CD4-positive, alpha-beta T cell treated with Interleukin-6 at 100 ng/mL for 8 hours (primary cell): ENCODE measurements at places on chromosomes 5 and 9.

DNA sequence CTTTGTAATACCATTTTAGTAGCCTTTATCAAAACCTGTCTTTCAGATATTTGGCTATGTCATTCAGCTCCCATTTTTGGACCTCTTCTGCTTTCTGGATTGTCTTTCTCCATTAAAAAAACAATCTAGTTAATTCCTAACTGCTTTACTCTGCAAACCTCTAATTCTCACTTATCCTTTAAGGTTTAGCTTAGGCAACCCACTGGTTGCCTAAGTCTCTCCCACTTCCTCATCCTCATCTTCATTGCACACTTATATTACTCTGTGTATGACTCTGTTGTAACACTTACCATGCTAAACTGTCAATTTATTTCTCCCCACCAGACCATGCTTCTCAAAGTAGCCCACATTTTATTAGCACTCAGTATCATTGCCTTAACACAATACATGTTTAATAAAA is 205.0 kb upstream of the DMRTA1 start:
- no peak for DNase-seq

- no peak for DNase-seq
These were observed 147.9 kb downstream of the HSD17B3 start for GRCh38 chr9:96154081-96154480.

GRCh38 chr9:109765278-109765677 is 14.7 kb upstream of the PALM2AKAP2 start:
- DNase-seq: no peak

DNA sequence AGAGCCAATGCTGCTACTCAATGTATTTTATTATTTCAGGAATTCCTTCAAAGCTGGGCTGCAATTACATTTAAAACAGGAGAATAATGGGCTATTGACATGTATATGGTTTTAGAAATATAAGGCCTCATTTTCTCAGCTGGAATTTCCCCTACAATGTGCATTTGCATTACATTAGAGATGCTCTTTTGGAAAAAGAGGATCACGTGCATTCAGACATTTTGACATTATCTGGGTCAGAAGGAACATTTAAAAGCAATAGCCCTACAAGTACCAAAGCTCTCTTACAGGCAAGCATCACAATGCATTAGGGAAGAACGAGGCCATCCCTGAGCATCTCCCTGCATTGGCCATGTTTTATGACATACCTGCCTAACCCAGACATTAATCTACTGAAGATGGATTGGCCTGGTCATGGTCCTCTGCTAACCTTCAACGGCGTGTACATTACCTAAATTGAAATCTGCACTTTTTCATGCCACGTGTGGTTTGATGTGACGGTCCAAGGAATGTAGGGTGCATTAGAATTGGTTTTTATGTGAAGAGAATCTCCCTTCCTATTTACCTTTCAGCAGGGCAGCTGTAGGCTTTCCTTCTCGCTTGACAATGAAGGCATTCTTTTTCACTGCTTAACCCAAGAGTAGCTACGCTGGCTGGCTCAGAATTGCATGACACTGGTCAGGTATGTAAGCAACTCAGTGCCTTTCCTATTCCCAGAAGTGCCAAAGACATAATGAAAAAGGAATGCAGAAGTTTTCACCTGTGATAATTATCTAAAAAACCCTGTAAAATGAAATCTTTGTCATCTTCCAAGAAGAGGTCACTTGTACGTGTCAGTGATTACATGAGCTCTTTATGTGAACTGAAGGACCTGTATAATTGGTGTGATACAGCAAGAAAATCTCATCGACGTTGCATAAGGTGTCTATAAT is 212.3 kb upstream of the MPDZ start:
- DNase-seq: no peak

GRCh38 chr5:172550096-172550765 is 90.8 kb upstream of the NEURL1B start:
- no peak for DNase-seq

DNA sequence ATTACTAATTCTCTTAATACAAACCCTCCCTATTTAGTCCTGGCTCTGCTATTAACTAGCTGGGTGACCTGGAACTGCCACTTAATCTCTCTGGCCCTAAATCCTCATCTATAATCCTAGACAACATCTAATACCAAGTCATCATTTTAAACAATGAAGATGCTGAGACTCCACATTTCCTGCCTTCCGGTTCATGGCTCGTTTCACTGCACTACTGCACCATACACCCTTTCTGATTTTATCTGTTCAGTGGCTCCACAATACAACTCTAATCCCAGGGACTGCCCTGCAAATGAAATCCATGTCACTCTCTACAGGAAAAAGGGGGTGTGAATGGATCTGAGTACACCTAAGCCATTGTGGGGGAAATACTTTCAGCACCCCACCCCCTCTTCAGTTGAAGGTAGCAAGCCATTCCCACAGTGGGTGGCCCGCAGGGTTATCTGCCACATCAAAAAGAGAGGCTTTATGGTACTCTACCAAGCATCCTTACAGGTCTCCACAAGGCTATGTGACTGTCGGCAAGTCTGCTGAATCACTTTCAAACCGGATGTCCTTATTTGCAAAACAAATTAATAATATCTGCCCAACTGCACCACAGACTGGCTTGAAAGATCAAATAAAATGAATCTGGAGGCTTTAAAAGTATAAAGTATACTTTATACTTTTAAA is 89.5 kb downstream of the EPB41L4A start:
- no peak for DNase-seq

DNA sequence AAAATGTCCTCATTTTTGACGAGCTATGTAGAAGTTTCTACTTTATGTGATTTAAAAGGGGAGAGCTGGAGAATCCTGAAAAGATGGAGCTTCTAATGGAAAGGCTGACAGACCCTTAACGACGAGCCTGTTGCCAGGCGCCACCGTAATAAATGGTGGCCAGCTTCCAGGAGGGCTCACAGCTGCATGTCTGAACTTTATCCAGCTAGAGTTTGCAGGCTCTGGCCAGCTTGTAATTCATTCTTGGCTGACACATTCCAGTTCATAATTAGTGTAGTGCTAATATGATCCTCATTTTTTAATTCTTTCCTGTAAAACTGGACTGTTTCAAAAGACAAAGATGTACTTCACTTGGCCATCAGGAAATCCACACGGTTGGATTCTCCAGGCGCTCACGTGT is 246.7 kb downstream of the GAS1 start:
- no peak for DNase-seq

- DNase-seq: no peak
These were observed 266.8 kb downstream of the AOPEP start for GRCh38 chr9:94993160-94993820.
